Right lung (tissue), 10 donors: ENCODE measurements at places on chromosomes 5 and 9. TPM values are rescaled to one million over a fixed set of nuclear protein-coding genes. Genes with fewer than 3 reads are reported as not detected.

The IFNB1 gene
- not detected for polyA plus RNA-seq

The RETREG1 gene
- polyA plus RNA-seq = 2.7 TPM

The GPR150 gene
- polyA plus RNA-seq = not detected

The ORM2 gene
- polyA plus RNA-seq = 1.0 TPM

The LARP1 gene
- polyA plus RNA-seq = 109 TPM

The WNT8A gene
- not detected for polyA plus RNA-seq

The PCDHGA5 gene
- 4.5 TPM for polyA plus RNA-seq

GRCh38 chr5:169471021-169471420 is 112.6 kb upstream of the SPDL1 start:
- DNase-seq = no peak

GRCh38 chr5:127006744-127007143 is 23.6 kb downstream of the MARCHF3 start:
- DNase-seq = no peak

- no peak for DNase-seq
Measured at GRCh38 chr9:91146391-91147019, 215.2 kb downstream of the AUH start.

- no peak for DNase-seq
Measured at GRCh38 chr9:98413084-98413483, 157.6 kb upstream of the TBC1D2 start.

DNA sequence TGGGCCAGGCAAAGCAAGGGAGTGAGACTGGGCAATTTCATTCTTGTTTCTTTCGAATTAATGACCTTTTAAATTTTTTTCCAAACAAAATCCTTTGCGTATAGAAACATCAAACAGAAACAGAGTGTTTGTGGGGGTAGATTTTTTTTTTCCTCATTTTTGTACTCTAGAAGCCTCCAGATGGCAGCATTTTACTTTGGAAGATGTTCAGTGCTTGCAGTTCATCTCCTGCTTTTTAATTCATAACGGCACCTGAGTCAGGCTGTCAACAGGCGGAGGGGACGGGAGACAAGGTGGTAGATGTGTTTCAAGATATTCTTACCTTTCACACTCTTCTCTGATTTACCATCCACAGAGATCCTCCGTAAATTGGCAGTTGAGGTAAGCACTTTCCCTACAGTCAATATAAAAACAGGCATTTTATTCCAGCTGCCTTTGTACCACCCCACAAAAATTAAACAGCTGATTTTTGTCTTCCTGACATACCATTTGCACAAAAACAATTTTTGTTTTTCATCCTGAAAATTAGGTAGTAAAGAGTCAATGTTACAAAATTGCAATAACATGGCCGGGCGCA is 99.5 kb upstream of the FBXL17 start:
- peak; percentile 11 for DNase-seq

DNA sequence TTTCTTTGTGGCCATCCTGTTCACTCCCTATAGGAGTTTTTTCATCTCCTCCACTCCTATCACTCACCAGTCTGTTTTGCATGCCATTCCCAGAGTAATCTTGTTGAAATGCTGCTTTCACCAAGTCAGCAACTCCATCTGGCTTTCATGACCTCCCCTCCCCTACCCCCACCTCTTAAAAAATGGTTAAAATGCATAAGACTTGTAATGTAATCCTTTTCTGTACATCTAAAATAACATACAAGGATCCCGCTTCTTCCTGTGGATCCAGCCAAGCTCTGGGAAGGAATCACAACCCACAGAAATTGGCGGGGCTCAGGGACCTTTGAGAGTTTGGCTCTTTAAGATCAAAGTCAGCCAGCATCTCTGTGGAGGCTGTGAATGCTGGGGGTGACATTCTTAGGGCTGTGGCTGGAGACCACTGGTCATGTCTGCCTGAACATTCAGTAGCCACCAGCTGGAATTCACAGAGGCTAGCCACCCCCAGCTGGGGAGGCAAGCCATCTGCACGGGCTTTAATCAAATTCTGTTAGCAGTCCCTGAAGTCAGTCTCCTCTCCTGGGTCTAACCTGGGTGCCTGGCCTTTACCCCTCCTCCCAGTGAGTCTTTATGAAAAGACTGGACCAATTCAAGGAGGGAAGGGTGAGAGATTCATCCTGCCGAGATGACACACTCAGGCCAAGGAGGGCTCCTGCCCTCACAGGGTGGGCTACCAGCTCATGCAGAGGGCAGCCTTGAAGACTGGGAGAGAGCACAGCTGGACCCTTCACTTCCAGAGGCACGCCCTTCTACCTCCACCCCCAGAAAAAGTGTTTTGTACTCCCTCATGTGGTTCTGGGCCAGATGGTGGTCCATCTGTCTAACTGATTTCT is 132.9 kb downstream of the LIFR start:
- no peak for DNase-seq

DNA sequence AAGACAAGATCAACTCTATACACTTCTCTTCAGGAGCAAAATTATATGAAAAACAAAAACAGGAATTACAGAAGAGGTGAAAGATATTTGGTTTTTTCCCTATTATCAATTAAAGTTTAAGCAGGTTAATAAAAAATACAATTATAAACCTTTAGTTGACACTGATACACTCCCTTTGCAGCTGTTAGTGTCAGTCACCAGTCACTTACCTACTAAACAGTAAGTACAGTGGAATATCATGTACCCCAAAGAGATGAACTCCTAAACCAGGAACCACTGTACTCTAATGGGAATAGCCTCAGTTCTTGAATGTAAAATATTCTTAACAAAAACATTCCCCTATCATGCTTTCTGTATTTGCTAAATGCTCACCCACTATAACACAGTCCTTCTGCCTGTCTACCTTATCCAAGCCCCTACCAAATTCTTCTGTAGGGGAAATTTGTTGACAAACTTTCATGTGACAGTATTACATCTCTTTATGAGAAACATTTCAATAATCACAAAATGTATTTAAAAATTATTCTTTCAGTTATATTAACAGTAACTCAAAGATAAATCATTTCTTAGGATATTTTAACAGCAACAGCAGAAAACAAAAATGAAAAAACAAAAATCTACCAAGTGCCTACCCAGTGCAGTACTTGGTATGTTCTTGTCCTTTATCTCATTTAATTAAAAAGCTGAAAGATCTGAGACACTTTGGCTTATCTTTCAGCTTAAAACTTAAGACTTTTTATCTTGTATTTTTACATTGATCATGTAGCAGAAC is 212.8 kb downstream of the MLLT3 start:
- DNase-seq = no peak

GRCh38 chr9:137058521-137059234 is 4.8 kb upstream of the ENTPD2 start:
- DNase-seq = no peak
